ENCODE measurements at places on chromosomes 11 and 22. TPM values are rescaled to one million over a fixed set of nuclear protein-coding genes. Genes with fewer than 3 reads are reported as not detected.

The ANGPTL5 gene
- not detected for total RNA-seq

The ATM gene
- total RNA-seq: 107 TPM

The WNT11 gene
- total RNA-seq: 1.7 TPM

The CHRM1 gene
- not detected for total RNA-seq

The MYO7A gene
- total RNA-seq: not detected

The ADM gene
- total RNA-seq: 2.3 TPM

The FIBP gene
- total RNA-seq: 76.6 TPM

The ISX gene
- total RNA-seq: not detected

The GRM5 gene
- total RNA-seq: not detected

The ST14 gene
- total RNA-seq: not detected

The SPA17 gene
- 1.1 TPM for total RNA-seq

The CARD10 gene
- 0.53 TPM for total RNA-seq

The GCAT gene
- total RNA-seq: 12.3 TPM

The OR8A1 gene
- total RNA-seq: not detected

The PDE2A gene
- 2.5 TPM for total RNA-seq

The TPBGL gene
- total RNA-seq: 0.43 TPM

The APOBEC3B gene
- total RNA-seq: 0.64 TPM

The POU2F3 gene
- total RNA-seq: not detected

The ZC3H12C gene
- total RNA-seq: 0.38 TPM

The DRD2 gene
- total RNA-seq: not detected

Data from natural killer cell treated with Interleukin-12 subunit alpha and Interleukin-12 subunit beta and Interleukin-15 and Interleukin-18, amount 100 ng/mL, for 72 hours (primary cell).